ENCODE measurements at places on chromosomes 1 and 21.

DNA sequence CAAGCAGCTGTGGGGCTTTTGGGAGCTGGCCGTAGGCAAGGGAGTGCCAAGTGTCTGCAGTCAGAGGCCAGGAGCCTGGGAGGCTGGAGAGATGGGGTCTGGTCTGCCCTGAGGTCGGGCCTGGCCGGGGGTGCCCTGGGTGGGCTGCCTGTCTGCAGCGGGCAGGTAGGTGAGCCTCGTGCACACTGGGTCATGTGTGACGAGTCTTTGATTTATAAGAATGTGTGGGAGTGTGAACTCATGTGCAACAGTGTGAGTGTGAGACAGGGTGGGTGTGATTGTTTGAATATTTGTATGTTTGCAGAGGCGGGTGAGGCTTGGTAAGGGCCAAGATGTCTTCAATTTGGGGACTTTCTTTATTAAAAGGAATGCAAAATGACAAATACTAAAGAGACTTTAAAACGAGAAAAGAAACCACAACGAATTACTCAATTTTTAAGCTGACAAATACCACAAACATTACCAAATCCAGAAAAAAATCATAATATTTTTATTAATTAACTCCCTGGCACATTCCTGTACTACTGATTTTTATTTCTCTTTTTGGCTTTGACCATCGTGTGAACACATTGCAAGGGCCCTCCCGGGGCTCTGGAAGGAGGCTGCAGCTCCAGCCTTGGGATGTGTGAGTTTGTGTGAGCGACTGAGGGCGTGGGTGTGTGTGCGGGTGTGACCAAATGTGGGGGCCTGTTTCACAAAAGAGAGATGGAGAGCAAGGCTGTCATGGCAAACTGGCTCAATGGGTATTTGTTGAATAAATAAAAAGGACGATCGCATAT lies 110.3 kb upstream of the WNT4 start:
- no peak for DNase-seq

GRCh38 chr1:41806472-41807155 lies 112.1 kb downstream of the HIVEP3 start:
- DNase-seq = no peak

GRCh38 chr1:220680085-220680687 lies 10.0 kb upstream of the C1orf115 start:
- peak; percentile 35 for DNase-seq

GRCh38 chr1:119674835-119675289 lies 26.8 kb upstream of the ZNF697 start:
- DNase-seq = peak; percentile 84

GRCh38 chr1:64396817-64397216 lies 73.1 kb upstream of the CACHD1 start:
- peak; percentile 29 for DNase-seq

GRCh38 chr21:38979271-38980121 lies 173.8 kb downstream of the ETS2 start:
- peak; percentile 55 for DNase-seq

DNA sequence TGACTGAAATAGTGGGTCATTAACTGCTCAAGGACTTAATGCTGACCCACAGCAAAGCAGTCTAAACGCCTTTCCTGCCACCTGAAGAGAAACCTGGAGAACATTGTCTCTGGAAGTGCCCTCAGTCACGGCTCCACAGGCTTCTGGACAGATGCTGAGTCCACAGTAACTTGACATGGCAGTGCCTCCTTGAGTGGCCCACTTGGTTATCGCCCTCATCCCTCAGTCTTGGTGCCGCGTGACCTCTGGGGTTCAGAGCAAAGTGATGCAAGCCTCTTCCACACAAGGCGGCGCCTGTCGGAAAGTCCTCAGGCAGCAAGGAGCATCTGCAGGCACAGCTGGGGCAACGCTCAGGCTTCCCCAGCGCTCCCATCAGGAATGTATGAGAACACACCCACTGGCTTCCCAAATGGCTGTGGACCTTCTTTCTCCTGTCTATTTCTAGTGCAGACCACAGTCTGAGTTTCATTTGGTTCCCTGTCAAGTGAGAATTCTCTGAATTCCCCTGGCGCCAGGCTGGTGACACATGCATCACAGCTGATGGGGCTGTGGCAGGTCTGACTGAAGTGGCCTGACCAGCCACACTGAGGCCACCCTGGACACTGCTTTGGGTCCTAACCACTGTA lies 13.0 kb upstream of the ANGPTL7 start:
- DNase-seq = no peak

DNA sequence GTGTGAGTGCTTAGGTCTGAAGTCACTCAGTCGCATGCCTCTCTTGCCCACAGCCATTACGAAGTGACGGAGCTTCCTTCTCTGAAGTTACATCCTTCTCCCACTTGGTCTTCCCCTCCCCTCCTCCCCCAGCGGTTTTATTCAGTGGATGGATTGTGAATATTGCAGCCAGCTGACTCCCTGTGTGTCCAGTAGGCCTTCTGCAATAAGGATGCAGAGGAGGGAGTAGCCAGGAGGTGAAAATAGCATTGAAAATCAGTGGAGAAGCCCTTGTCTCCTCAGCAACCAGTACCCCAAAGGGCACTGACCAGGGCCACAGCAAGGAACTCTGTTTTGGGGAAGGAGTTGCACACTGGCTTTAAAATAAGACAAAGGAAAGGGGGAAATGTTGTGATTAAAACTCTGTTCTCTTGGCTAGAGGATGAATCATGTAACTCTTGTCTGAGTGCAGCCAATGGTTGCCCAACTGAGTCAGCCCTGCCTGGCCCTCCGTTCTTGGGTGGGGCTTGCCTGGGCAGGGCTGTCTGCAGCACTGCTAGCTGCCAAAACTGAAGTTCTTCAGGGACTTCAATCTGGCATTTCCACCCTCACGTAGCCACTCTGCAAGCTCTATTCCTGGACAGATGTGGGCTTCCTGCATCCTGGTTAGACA lies 4.3 kb downstream of the S100A10 start:
- peak; percentile 71 for DNase-seq
